ENCODE measurements at places on chromosomes 1 and 21.

DNA sequence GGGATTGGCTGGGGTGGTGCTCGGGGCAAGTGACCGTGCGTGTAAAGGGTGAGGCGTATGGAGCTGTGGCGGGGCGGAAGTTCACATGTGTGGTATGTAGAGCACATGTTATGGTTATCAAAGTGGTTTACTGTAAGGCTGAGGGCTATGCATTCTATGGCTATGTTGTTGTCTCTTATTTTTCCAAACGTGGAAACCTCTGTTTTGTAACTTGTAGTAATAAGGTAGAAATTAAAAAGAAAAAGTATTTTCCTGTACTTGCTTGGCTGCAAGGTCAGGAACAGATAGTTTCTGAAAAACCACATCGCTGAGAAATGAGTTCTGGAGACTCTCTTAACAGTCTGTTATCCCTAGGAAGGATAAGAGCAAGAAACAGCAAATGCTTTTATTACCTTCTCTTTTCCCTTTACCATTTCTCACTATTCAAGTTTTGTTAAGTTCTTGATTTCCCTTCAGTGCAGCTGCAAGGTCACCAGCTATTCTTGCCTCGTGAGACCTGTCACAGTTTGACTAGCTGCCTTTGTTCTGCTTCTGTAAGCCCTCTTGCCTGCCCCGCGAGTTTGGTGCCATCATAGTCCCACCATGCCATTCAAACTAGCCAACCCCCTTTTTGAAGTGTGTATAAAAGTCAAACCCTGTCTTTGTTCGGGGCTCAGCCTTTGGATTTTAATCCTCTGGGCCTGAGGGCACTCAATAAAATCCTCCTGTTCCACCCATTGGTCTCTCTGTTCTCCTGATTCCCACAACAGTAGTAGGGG, 9.5 kb downstream of the RNU1-2 start:
- no peak for DNase-seq

DNA sequence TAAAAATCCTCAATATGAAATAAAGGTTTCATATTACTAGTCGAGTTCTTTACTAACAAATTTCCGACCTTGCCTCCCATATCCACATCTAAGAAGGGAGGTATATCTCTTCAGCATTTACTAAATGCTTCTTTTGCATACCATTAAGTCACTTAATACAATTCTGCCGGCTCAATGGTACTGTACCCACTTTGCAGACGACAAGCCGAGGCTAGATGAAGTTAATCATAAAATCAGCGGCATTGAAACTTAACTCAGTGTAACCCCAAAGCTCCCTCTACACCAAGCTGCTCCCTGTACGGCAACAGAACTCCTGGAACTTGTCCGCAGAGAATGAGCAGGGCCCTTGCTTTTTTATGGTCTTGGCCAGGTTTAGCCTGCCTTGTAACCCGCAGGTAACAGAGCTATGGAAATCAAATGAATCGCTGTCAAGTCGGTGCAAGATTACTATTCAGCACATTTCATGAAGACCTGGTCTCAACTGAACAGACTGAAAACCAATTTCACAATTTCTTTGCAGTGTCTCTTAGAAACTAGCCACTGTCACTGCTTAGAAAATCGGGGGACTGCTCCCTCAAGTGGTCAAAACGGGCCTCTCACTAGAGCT, 738 bp downstream of the INTS7 start:
- DNase-seq = no peak

DNA sequence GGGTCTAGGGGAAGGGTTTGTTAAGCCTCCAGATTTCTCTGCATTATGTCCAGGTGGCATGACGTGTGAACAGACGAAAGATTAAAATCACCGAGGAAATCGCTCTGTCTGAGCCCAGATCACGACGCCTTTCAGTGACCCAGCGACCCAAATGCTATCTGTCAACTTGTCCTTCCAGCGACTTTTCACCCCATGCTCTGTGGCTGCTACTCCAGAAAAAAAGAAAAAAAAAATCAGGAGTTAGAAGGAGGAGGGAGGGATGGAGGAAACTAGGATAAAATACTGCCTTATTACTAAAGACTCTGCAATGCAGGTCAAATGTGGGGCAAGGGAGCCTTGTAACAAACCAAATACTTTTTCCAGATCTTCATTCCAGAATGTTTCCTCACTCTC, 352.0 kb downstream of the NUF2 start:
- no peak for DNase-seq

DNA sequence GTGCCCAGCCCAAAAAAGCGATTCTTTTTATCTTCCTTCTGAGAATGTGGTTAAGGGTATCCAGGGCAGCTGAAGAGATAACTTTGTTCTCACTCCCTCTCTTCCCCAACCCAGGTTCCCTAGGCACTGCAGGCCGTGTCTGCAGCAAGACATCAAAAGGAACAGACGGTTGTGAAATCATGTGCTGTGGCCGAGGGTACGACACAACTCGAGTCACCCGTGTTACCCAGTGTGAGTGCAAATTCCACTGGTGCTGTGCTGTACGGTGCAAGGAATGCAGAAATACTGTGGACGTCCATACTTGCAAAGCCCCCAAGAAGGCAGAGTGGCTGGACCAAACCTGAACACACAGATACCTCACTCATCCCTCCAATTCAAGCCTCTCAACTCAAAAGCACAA, 11.4 kb downstream of the WNT2B start:
- no peak for DNase-seq

GRCh38 chr21:16473988-16474387, 744.2 kb downstream of the USP25 start:
- DNase-seq = no peak

DNA sequence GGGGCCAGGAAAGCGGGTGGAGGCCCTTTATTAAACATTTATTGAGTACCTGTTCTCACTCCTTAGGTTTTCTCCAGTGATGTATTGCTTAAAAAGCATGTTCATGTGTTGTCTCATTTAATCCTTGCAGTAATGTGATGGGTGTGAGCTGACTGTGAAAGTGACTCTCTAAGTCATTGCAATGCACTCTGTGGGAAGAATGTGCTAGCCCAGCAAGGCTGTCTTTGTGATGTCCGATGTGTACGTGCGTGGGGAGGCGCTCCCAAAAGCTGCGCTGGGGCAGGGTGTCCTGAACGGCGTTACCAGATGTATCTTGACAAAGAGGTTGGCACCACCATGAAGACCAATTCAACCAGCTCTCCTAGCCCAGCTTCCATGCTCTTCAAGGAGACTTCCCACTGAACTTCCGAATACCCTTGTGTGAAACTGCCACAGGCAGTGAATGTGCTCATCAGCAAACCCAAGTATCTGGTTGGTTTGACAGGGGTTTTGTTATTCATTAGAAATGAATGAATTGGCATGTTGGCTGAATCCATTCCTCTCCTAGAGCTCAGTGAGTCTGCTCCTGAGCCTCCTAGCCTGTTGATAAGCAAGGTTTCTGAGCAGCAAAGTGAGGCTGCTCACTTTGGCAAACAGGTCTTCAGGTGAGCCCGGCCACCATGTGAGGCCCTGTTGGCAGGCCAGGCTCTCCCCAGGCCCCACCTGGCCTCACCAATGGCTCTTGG, 28.0 kb downstream of the NUAK2 start:
- DNase-seq = no peak

DNA sequence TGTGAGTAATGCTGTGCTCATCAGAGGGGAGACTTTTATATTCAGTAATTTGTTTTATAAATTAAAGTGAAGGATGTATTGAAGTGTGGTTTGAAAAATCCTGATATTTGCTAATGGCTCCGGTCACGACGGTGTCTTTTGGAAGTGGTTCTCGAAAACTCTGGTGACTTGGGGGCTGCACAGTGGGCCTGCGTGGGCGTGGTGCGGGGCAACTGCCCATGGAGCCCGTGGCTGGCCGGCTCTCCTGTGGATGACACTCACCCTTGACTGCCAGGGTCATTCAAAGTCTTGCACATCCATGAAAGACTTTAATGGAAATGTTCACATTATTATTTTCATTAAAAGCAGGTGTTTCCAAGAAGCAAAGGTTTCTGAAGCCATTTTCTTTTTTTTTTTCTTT, 7.7 kb downstream of the FAAP20 start:
- DNase-seq = no peak

GRCh38 chr1:234490793-234491479, 12.0 kb upstream of the TARBP1 start:
- no peak for DNase-seq

GRCh38 chr1:175383239-175383638, 190.7 kb upstream of the KIAA0040 start:
- no peak for DNase-seq

DNA sequence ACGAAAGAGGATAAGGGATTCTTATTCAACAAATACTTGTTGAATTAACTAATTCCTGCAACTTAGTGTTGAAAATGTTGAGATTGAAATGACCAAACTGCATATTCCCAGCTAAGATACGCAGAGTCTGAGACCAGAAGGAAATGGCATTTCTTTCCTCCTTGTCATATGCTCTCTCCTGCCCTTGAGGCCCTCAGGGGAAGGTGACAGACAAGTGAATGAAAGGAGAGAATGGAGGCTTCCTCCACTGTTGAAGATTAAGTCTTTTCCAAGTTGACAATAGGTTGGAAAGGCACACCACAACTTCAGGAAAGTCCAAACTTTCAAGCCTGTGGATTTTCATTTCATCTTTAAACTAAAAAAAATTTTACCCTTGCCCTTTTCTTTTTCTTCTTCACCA, 3.1 kb upstream of the ZNF697 start:
- DNase-seq = no peak

GRCh38 chr1:165829888-165830287, 2.5 kb downstream of the UCK2 start:
- no peak for DNase-seq

DNA sequence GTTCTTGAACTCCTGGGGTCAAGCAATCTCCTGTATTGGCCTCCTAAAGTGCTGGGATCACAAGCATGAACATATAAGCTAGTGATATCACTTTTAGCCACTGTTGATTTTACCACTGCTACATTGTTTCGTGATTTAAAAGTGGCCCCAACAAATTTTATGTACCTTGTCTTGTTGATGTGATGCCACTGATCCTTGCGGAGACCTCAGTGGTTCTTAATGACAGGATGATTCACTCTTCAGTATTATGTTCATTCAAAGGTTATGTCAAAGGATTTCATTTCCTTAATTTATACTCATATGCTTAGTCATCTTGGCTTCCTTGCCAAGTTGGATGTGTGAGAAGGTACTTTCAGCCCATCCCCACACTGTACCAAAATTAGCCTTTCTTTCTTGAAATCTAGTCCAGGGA, 12.1 kb downstream of the PRKACB start:
- no peak for DNase-seq

DNA sequence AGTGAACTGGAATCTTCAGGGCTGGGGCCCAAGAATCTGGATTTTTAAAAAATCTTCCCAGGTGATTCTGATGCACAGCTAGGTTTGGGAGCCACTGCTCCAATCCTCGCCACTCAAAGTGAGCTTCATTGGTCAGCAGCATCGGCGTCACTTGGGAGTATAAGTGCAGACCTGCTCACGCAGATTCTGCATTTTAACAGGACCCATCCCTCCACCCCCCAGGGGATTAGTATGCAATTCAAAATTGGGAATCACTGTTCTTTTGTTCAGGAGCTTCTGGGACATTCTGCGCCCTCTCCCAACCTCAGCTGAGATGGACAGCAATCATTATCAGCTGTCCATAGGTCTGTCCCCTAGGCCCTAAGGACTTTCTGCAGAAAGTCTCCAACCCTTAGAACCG, 53.5 kb downstream of the LGR6 start:
- DNase-seq = no peak

- no peak for DNase-seq
These were observed 45.7 kb downstream of the APP start for GRCh38 chr21:26124896-26125295.

DNA sequence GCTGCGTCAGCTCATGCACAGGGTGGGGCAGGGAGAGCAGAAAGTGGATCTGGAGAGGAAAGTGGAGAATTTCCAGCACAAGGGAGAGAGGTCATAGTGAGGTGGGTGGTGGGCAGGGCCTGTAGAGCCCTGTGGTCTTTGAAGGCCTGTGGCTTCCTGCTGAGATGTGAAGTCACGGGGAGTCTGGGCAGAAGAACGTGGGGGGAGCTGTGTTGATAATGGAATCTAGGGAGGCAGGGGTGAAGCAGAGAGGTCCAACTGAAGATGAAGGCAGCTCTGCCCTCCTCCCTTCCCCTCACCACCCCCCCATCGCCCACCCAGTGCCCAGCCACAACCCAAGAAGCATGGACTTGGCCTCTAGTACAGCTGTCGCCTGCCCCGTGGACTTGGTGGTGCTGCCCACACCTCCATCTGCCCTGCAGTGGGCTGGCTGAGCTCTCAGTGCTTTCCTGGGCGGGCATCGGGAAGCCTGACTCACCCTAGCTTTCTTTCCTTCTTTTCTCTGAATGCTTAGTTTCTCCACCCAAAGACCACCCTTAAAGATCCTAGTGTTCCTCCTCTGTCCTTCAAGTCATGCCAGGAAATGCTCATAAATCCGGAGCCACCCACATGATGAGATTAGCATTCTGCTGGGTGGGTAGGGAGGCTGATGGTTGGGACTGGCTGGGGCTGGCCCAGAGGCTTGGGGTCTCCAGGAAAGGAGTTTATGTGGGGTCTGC, 186.1 kb downstream of the TRABD2B start:
- no peak for DNase-seq

GRCh38 chr1:6181347-6181770, 1.2 kb upstream of the CHD5 start:
- DNase-seq = no peak

GRCh38 chr21:46538262-46538661, 66.6 kb downstream of the S100B start:
- no peak for DNase-seq

DNA sequence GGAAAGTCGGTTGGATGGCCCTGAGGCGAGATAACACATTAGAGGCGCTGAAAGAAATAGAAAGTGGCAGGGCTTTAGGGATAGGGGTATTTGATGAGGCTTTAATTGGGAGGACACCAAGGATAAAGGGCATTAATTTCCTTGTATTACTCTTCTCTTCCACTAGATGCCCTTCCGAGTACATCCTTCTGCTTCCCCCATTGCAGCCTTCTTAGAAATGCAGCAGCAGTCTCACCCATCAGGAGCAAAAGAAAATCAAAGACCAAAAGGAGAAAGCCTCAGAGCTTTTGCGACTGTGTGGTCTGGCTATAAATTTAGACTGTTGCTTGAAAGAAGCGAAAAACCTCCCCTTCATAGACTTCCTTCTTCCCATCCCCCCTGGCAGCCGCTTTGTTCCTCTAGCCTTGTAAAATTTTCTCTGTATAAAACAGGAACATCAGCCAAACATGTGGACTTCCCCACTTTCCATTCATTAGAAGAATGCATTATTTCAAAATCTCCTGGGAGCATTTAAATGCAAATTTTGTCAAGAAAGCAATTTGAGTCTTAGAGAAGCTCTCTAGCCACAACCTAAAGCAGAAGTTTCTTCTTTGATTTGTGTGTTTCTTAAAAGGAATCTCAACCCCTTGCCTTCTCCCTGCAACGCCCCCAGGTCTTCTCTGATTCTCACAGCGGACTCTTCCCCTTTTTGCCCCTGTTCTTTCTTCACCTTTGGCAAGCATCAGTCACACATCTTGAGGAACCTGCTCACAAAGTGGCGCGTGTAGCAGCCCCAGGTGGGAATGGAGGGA, 76.6 kb downstream of the NDUFS5 start:
- DNase-seq = no peak

GRCh38 chr1:198042168-198042567, 114.6 kb upstream of the NEK7 start:
- no peak for DNase-seq

- no peak for DNase-seq
These were observed 1.3 kb downstream of the FCGR2A start for GRCh38 chr1:161506336-161507223.

- no peak for DNase-seq
These were observed 30.8 kb downstream of the DUSP10 start for GRCh38 chr1:221711063-221711577.

- no peak for DNase-seq
These were observed 82.2 kb upstream of the C1orf105 start for GRCh38 chr1:172338295-172338735.

Measured in T-helper 9 cell (primary cell).